ENCODE measurements at places on chromosomes 4 and X.

DNA sequence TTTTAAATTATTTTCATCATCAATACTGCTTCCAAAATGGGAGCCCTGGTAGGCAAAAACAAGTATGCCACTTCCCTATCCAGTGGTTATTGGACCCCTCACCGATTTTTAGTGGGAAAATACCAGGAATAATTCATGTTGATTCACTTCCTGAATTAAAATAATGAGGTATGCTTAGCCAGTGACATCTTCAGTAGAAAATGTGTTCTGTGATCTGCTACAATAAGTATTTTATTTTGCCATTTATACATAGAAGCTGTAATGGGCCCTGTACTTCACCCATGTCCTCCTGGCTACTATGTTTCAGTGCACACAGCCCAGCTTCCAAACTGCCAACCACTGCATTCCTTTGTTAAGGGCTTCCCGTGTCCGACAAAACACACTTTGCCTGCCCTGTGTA, 41.0 kb upstream of the KLHL34 start:
- DNase-seq: no peak

GRCh38 chr4:144294211-144294610, 153.7 kb upstream of the GYPA start:
- DNase-seq: no peak

- no peak for DNase-seq
Observed at GRCh38 chrX:28223991-28224390, 242.7 kb upstream of the DCAF8L1 start.

GRCh38 chrX:26606971-26607370, 391.0 kb downstream of the MAGEB5 start:
- no peak for DNase-seq

GRCh38 chr4:128582427-128582870, 227.1 kb upstream of the JADE1 start:
- DNase-seq: no peak

DNA sequence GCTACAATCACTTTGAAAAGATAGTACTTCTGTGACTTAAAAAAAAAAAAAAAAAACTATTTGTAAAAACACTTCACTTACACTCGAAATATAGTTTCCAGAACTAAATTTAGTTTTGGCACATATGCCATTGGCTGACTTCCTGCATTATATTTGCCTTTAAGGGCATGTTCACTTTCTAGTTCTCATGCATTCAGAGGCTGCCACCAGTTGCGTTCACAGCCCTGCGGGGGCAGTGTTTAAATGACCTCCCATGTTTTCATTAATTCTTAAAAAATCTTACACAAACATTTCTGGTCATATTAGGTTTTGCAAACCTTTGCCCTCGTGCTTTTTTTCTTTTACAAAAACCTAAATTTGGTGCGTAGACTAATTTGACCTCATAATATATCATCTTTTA, 12.4 kb upstream of the ARHGAP6 start:
- no peak for DNase-seq

DNA sequence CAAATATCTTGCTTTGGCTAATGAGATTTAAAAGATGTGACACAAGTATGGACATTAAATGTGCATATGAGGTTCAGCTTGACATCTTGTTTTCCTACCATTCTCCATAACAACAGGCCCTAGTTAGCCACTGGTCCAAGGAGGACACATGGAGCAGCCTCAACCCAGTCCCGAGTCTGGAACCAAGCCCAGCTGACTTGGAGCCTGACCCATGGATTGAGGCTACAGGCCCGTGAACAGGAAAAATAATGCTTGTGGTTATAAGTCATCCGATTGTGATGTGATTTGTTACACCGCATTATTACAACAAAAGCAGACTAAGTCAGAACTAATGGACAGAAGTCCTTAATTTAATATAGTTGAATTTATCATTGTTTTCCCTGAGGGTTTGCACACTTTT, 123.2 kb upstream of the BANK1 start:
- no peak for DNase-seq

- DNase-seq: no peak
Observed at GRCh38 chrX:46653482-46653881, 79.9 kb downstream of the CHST7 start.

GRCh38 chr4:121736735-121737351, 28.1 kb downstream of the SMIM43 start:
- DNase-seq: no peak

DNA sequence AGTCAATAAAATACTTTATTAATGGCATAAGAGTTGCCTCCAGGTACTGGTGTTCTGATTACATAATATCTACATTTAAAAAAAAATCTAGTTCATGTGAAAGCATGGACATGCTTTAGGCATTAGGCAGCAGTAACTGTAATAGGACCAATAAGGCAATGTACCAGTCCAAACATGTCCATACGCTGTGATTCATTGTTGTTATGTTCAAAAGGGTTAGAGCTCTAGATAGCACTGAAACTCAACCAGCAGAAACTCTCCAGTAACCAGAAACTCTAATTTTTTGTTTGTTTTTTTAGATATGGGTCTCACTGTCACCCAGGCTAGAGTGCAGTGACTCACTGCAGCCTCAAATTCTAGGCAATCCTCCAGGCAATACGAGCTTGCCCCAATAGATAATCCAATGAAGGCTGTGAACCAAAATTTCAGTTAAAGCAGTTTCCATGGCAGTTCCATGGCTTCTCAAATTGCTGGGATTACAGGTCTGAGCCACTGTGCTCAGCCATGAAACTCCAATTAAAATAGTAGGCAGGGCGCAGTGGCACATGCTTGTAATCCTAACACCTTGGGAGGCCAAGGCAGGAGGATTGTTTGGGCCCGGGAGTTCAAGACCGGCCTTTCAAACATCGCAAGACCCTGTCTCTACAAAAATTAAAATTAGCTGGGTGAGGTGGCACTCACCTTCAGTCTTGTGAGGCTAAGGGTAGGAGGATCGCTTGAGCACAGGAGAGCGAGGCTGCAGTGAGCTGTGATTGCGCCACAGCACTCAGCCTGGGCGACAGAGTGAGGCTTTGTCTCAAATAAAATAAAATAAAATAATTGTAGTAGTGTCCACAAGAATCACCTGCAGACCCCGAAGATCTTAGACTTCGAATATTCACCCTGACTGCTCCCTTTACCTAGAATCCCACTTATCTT, 36.3 kb downstream of the MGARP start:
- peak; percentile 94 for DNase-seq

DNA sequence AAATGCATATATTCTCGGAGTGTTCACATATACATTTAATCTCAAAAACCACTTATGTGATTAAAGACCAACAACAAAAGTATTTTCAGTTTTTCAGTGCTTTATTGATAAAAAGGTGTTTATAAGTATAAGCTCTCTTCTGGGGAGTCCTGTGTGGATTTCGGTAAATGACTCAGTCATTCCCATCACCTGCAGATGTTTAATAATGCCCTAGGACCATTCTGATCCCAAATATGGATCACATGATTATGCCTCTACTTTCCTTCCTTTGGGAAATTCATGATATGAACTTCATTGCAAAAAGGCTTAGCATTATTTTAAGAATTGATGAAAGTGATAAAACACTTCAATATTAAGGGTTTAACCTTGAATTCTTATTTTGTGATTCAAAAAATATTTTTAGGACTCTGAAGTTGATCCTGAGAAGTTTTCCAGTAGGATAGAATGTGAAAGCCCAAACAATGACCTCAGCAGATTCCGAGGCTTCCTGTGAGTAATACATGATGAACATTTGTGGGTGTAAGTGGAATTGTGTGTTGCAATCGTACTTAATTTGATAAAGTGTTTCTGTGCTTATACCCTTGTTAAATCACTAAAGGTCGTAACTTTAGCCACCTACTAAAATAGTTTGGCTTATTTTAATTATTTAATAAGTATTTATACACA, 40.2 kb downstream of the ATP10D start:
- DNase-seq: peak; percentile 73

DNA sequence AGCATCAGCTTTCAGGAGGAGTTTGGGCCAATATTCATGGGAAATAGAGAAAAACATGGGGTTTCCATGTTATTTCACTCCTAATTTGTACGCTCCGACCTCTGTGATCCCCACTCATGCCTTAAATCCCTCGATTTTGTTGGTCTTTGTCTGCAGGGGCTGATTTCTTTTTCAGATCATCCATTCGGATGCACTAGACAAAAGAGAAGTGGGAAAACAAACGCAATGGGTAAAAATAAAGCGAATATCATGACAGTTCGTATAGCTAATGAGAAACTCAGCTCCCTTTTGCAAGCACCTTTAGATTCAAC, 139.1 kb upstream of the PLAC1 start:
- DNase-seq: no peak

GRCh38 chr4:8117278-8117682, 41.3 kb downstream of the ABLIM2 start:
- no peak for DNase-seq

GRCh38 chr4:104591510-104591911, 96.8 kb upstream of the CXXC4 start:
- DNase-seq: no peak

DNA sequence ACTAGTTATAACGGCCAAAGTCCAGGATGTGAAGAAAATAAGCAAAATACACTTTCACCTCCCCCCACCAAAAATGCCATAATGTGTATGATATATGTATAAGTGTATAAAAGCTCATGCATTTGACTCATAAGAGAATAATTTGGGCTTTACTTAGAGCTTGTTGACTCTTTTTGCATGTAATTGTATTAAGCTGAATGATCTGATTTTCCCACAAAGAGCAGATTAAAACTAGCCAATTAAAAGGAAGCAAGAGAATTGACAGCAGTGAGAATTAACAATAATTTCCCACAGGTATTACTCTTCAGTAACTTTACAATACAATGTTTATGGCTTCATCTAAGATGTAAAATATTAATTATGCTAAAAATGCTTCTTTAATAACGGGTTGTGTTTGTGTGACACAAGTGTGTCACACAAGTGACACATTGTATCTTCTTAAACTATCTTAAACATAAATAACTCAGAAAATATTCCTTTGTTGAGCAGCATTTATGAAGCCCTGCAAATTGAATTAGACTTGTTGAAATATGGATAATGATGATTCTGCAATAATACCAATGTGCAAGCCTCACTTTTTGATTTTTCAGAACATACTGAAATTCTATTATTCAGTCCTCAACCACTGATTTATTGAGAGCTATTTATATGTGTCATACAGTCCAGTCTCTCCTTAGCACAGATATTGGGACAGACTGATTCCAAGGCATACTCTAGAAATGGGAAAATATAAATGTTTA, 134.5 kb downstream of the SLIT2 start:
- no peak for DNase-seq

DNA sequence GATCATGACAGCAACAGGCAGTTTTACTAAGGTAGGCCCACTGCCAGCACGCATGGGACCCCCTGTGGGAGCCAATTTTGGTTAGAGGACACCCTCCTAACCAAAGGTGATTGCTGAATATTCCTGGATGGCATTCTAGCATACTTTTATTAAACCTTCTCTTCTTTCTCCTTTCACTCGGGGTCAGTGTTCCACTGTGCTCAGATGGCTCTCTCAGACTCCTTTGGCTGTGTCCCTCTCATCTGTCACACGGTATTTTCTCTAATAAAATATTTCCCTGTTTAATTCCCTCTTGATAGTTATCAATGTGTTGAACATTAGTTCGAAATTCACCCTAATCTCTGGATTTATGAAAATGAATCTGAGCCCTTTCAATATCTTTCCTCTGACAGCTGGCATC, 1315.3 kb downstream of the FSTL5 start:
- no peak for DNase-seq

GRCh38 chrX:83845397-83845796, 15.5 kb upstream of the CYLC1 start:
- DNase-seq: no peak

DNA sequence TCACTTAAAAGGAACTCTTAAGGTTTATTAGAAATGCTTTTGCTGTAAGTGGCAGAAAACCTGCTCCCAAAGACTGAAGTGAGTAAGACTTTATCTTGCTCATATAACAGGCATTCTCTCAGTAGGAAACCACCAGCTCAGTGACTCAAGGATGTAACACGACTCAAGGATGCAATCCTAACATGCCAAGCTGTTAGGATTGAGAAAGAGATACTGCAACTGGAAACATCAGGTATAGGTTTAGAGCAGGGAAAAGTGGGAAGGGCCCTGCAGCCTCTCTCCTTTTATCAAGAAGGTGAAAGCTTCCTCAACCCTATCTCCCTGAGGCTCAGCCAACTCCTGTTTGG, 11.9 kb upstream of the SLC9A7 start:
- DNase-seq: peak; percentile 74

- DNase-seq: no peak
Observed at GRCh38 chr4:92433272-92433758, 129.5 kb downstream of the GRID2 start.

DNA sequence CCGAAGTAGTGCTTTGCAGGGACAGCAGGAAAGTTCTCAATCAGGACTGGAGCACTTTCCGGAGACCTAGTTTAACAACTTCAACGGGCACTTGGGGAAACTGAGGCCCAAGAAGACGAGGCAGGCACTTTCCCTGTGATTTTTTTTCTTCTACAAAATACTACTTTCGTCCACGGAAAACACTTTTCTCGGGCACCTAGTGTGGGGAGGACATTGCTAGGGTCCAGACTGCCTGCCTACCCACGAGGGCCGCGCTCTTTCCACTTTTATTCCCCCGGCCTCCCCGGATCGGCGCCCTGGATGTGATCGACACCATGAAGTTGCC, 125.4 kb upstream of the CXorf66 start:
- no peak for DNase-seq

GRCh38 chrX:115562480-115562847, 1.5 kb downstream of the PLS3 start:
- DNase-seq: no peak

- DNase-seq: no peak
Observed at GRCh38 chr4:118821590-118822293, 14.2 kb downstream of the SEC24D start.

GRCh38 chrX:133698298-133698697, 283.0 kb upstream of the GPC4 start:
- no peak for DNase-seq

GRCh38 chr4:143586080-143586479, 72.6 kb downstream of the SMARCA5 start:
- DNase-seq: peak; percentile 16

GRCh38 chr4:98659741-98660462, 1.5 kb upstream of the TSPAN5 start:
- DNase-seq: no peak

DNA sequence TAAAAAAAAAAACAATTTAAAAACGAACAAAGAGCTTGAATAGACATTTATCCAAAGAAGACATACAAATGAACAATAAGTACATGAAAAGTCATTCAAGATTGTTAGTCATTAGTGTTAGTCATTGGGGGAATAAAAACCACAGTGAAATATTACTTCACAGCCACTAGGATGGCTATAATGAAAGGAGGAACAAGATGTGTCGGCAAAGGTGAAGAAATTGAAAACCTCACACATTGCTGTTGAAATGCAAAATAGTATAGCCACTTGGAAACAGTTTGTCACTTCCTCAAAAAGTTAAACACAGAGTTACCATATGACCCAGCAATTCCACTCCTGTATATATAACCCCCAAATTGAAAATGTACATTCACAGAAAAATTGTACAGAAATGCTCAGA, 45.2 kb upstream of the SLC39A8 start:
- peak; percentile 24 for DNase-seq

DNA sequence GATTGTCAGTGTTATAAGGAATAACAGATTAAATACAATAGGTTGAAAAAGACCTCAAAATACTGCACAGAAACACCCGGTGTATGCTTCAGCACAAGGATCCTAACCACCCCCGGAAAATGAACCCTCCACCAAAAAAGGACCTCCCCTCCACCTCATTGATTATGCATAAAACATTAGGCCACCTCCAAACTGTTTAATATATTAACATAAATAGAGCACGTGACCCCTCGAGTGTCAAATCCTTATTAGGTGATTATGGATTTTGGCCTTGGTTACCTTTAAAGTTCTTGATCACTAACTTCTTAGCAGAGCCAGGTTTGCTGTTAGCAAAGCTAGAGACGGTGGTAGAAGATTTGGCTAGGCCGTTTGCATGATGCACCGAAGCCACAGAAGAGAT, 958 bp downstream of the CUL4B start:
- DNase-seq: no peak
